ENCODE measurements at places on chromosomes 4 and X.

GRCh38 chrX:44032479-44032878 lies 59.3 kb upstream of the NDP start:
- DNase-seq = no peak

DNA sequence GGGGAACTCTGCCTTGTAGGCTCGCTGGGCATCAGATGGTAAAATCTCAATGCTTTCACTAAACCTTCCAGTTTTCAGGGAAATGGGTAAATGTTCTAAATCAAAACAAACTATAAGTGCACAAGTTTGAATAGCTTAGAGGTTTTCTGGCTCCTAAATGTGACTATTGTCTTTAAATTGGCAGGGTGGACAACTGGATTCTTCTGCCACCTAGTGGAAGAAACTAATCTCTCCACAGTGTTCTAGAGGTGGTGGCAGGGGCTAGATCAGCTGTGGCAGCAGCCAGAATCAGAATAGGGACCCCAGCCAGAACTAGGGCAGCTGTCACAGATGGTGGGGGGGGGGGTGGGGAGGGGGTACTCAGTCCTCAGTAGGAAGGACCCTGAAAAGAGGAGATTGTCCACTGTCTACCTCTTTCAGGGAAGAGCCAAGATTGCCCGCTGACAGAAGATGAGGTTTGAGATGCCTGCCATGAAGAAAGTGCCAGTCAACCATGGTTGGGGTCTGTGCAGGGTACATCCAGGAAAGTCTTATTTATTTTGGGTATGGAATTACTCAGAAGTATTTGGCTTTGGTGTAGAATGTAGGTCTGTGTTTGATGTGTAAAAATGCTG lies 201.4 kb downstream of the CCNG2 start:
- no peak for DNase-seq

GRCh38 chr4:150117629-150118028 lies 39.4 kb downstream of the DCLK2 start:
- DNase-seq = no peak

- no peak for DNase-seq
Measured at GRCh38 chrX:122269243-122269781, 914.8 kb upstream of the GRIA3 start.

GRCh38 chrX:107625739-107626138 lies 2.6 kb upstream of the PRPS1 start:
- no peak for DNase-seq

Measured in NCI-H187 (cell line).